ENCODE measurements at places on chromosomes 2 and 18. TPM values are rescaled to one million over a fixed set of nuclear protein-coding genes. Genes with fewer than 3 reads are reported as not detected.

CTDSP1 gene
- 155 TPM for polyA plus RNA-seq

ANKRD30B gene
- polyA plus RNA-seq = 0.14 TPM

CLEC4F gene
- not detected for polyA plus RNA-seq

GPR35 gene
- polyA plus RNA-seq = 2.5 TPM

SERPINB10 gene
- polyA plus RNA-seq = 0.22 TPM

COLEC12 gene
- 28.6 TPM for polyA plus RNA-seq

ATAD2B gene
- 20.3 TPM for polyA plus RNA-seq

ZC3H15 gene
- polyA plus RNA-seq = 108 TPM

SALL3 gene
- 11.5 TPM for polyA plus RNA-seq

GULP1 gene
- polyA plus RNA-seq = 54.2 TPM

CENPA gene
- 14.2 TPM for polyA plus RNA-seq

CFAP65 gene
- 1.1 TPM for polyA plus RNA-seq

SLC19A3 gene
- polyA plus RNA-seq = 7.4 TPM

TNS1 gene
- polyA plus RNA-seq = 56.6 TPM

NFATC1 gene
- 5.1 TPM for polyA plus RNA-seq

LONRF2 gene
- 4.1 TPM for polyA plus RNA-seq

Measured in renal pelvis (tissue), 12 donors.